ENCODE measurements at places on chromosomes 7 and 10.

- no peak for DNase-seq
Measured at GRCh38 chr10:97532935-97533671, 34.4 kb downstream of the UBTD1 start.

DNA sequence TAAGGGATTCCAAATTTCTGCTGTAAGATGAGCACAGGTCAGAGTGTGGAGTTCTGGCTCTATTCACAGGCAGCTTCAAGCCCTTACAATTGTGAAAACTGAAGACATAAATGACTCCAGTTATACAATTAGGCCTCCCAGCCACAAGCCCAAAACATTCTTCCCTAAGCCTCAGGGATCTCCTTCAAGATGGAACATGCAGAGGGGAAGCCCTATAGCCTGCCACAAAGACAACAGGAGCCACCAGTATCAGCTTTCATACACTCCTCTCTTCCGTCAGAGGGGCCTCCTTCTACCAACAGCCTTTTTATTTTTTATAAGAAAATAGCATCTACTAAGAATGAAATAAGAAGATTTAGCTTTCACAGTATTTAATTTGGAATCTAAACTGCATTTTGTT is 46.5 kb downstream of the DLD start:
- DNase-seq = no peak

- DNase-seq = no peak
Measured at GRCh38 chr7:78443811-78444210, 645.2 kb downstream of the PHTF2 start.

DNA sequence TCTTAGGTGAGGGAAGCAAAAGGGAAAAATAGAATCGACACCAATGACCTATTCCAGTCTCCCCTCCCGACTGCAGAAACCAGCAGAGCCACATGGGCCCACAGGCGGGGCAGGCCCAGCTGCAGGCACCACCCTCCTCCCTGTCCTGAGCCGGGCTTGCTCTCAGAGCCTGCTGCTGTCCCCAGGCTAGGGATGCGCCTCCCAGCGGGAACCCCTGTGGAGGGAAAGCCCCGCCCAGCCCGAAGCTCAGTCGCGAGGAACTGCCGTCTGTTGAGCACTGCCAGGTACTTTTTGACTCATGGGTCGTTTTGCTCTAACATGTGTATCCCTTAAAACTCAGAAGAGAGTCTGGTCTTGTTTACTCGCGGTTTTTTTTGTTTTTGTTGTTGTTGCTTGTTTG is 124.5 kb upstream of the RET start:
- DNase-seq = no peak

DNA sequence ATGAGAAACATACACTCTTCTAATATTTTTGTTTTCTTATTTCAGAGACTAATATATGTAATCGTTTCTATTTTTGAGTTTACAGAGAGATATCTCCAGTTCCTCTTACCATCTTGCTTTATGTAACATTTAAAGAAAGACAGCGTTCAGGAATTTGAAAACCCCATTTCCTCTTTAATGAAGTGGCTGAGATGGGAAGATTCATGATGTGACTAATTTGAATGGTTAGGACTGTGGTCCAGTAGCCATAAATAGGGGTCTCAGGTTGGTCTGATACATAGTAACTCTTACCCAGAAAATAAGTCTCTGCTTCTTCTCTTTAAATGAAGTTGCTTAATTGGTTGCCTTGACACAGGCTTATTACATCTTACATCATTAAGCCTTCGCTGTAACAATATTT is 6.9 kb downstream of the KMT2E start:
- no peak for DNase-seq

- no peak for DNase-seq
Measured at GRCh38 chr10:10211409-10211808, 806.3 kb upstream of the CELF2 start.

DNA sequence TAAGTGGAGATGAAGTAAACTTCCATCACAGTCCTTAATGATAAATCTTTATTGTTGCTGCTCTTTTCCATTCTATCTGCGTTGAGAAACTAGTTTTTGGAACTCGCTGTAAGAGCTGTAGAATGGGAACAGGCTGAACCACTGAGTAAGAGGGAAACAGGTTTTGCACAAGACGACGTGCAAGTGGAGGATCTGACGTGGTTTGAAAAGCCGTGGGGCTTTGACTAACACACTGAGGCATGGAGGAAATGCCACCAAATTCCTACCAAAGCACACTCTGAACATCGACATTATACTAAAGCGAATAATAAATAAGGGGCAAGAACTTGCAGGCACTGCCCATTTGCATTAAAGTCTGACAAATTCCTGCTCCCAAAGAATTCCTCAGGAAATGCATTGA is 160.6 kb downstream of the KLF6 start:
- no peak for DNase-seq

GRCh38 chr7:91463330-91463729 is 199.1 kb downstream of the FZD1 start:
- no peak for DNase-seq

DNA sequence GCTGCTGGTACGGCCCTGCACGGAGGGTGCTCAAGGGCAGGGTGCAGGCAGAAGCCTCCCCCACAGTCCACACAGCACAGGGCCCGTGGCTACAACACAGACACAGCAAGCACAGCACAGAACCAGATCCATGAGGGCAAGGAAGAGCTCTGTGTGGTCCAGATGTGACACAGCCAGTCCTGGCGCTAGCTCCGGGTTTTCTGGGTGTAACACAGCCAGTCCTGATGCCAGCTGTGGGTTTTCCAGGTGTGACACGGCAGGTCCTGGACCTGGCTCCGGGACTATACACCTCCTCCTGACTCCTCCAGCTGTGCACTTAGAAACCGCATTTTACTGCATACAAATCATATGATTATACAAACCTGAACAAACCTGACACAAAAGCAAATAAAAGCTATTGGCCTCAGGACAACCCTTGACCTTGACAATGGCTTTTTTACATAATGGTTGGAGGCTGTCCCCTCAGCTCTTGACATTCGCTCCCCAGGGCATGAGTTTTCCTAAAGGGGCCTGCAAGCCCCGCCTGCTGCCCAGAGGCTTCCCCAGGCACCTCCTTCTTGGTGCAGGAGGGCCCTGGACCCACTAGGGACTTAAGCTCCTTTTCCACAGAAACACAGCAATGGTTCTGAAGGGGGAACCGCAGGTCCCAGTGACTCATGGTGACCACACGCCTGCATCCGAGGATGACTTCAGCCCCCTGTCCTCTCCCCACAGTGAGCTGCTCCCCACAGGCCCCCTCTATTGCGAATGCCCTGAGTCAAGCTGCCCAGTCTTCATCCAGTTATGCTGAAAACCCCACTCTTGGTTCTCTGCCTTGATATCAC is 209.6 kb downstream of the PTPRN2 start:
- DNase-seq = no peak

DNA sequence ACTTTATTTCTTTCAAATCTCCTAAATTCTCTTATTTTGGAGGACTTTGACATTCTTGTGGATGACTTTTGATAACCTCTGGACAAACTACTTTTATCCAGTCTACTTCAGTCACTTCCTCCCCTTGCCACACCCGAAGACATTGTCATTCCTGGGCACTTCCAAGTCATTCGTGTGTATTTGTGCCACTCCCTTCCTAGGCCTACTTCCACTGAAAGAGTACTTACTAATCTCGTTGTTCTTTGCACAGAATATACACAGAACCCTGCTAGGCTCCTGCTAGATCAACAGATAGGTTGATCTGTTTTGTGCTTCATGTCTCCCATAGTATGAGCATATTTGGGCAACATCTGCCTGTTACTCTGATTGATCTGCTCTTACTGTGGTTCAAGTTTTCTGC is 355.4 kb downstream of the HGF start:
- DNase-seq = no peak

DNA sequence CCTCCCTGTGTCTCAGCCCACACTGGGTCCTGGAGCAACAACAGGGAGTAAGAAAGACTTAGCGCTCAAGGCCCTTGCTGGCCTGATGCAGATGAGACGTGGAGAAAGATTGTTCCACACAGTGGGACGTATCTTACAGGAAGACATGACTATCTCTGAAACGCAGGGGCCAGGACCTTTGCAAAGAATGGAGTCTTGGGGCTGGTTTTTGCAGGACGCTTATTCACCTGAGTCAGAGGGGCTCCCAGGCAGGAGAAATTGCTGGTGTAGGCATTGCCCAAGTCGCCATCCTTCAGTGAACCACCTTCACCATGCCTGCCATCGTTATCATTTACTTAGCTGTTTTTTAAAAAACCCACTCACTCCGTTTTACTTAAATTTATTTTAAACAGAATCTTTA is 11.8 kb upstream of the GDF10 start:
- no peak for DNase-seq

DNA sequence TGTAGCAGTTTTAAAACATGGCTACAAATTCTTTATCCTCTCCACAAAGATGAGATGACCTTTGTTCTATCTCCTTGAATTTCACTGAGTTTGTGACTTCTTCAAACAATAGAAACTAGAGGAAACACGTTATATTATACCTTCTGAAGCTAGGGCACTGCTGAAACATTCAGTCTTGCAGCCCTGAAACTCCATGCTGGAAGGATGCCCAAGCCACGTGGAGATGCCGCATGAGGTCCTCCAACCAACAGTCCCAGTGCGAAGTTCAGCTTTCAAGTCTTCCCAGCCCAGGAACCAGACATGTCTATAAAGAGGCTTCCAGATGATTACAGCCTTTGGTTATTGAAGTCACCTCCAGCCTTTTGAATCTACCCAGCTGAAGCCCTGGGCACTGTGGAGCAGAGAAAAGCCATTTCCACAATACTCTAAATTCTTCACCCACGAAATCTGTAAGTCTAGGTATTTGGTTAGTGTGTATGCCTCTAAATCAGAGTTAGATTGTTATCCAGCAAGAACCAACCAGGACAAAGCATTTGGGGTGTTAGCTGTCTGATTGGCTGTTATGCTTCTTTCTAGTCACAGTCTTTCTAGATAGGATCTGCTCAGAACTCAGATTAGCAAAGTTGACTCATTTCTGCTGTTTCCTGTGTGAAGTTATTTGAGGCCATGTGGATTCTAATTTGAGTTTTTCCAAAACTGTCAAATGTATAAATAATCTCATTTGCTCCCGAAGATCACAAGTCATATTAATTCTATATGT is 186.5 kb upstream of the TMEM72 start:
- DNase-seq = no peak

DNA sequence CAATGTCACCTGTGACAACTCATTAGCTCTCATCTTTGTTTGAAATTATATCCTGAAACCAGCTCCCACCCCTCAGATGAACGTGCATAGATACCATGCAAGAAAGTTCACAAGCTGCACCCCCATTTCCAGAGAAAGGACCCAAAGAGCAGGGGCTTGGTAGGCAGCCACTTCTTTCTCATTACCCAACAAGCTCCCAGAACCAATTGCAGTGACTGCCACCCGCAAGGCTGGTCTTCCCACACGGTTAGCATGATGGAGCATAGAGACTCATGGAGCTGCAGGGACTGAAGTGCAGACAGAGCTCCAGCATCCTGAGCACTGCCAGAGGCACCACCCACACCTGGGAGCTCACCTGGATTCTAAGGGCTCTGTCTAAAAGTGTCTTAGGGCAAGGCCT is 28.5 kb downstream of the FRMPD2 start:
- DNase-seq = no peak

DNA sequence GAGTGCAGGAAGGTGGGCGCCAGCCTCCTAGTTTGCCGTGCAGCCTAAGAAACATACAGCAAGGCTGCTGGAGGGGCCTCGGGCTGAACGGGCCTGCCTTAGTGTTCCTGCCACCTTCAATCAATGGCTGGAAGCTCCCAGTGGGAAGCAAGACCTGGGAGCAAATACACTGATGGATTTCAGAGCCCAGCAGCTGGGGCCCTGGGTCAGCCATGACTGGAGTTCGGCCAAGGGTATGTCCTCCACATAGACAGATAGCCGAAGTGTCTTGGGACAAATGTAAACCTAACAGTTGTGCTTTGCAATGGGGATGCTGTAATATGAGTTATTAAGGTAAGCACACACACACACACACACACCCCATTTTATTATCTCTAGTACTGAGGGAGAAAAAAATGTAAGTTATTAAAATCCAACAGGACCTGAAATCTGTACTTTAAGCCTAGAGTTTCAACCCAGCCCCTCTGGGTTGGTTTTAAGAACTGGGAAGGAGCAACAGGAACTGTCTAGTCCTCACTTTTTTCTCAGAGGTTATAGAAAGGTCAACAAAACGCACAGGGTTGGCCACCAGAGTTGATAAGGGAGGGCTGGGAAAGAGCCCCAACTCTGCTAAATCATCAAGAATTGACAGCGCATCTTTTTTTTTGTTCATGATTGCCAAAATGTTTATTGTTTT is 50.0 kb upstream of the CELF2 start:
- DNase-seq = no peak

- no peak for DNase-seq
Measured at GRCh38 chr7:5774790-5775189, 6.7 kb downstream of the RNF216 start.

DNA sequence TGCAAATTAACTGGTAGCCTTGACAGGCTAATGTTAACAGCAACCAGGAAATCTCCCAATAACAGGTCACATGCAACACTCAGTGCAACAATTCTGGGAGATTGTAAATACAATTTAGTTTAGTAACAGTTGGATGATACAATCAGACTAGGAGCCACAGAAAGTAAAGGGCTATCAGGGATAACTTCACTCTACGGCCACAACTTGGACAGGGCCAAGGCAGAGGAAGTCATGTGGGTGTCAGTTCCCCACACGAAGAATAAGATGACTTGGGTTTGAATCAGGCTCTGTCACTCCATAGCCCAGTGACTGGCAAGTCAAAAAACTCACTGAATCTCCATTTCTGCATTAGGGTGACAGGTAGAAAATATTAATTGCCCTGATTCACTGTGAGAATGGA is 217.3 kb upstream of the CCDC6 start:
- no peak for DNase-seq

DNA sequence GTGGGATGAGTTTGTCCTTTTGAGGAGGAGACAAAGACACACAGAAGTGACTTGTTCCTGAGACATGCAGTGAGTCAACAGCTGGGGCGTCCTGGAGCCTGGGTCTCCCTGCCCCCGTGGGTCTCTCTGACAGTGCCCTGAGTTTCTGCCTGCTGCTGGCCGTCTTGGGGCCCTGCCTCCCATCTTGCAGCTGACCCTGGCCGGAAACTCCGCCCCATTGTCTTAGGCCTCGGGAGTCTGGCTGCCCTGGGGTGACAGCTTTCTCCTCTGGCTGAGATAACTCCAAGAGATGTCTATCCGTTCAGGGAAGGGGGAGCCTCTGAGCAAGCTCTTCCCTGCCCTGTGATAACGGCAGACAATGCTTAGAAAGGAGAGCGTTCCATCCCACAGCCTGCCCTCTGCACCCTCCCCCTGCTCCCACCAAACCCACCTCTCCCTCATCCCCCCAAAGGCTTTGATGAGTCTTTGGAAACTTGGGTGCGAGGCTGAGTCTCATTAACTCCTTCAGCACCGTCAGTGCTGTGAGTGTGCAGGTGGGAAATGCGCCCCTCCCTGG is 69.5 kb upstream of the PODXL start:
- DNase-seq = no peak

- DNase-seq = no peak
Measured at GRCh38 chr7:69787736-69788431, 189.6 kb downstream of the AUTS2 start.
